ENCODE measurements at places on chromosomes 16 and 17. TPM values are rescaled to one million over a fixed set of nuclear protein-coding genes. Genes with fewer than 3 reads are reported as not detected.

TBC1D26 gene
- polyA plus RNA-seq = not detected

KRTAP4-3 gene
- polyA plus RNA-seq = not detected

ZSCAN10 gene
- not detected for polyA plus RNA-seq

KRT23 gene
- not detected for polyA plus RNA-seq

TNK1 gene
- 1.3 TPM for polyA plus RNA-seq

DRC3 gene
- polyA plus RNA-seq = not detected

KRTAP2-2 gene
- polyA plus RNA-seq = not detected

CCL16 gene
- polyA plus RNA-seq = not detected

DNA sequence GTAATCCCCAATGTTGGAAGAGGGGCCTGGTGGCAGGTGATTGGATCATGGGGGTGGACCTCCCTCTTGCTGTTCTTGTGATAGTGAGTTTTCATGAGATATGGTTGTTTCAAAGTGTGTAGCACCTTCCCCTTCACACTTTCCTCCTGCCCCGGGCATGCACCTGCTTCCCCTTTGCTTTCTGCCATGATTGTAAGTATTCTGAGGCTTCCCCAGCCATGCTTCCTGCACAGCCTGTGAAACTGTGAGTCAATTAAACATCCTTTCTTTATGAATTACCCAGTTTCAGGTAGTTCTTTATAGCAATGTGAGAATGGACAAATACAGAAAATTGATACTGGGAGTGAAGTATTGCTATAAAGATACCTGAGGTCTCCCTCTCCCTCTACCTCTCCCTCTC lies 29.4 kb downstream of the RNF112 start:
- DNase-seq = no peak

- peak; percentile 24 for DNase-seq
Observed at GRCh38 chr16:8572919-8573724, 17.2 kb downstream of the TMEM114 start.

GRCh38 chr17:14212401-14212800 lies 24.3 kb downstream of the CDRT15 start:
- DNase-seq = no peak

- no peak for DNase-seq
Observed at GRCh38 chr16:86850670-86851069, 272.3 kb downstream of the FOXL1 start.

DNA sequence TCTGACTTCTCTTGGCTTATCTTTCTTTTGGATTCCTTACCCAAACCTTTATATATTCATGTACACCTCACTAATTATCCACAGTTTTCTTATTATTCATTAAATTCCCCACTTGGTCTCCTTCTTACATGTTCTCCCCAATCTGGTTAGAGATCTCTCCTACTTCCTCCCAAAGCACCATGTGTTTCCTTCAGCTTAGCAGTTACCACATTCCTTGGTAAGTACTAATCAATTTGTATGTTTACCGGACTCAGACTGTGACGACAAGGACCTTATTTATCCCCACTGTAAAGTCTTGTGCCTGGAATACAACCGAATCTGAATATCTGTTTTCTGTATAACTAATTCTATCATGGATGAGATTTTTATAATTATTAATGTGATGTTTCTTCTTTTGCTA lies 389.5 kb downstream of the KCNJ2 start:
- no peak for DNase-seq

GRCh38 chr16:27547134-27547533 lies 2.6 kb downstream of the GTF3C1 start:
- DNase-seq = no peak

DNA sequence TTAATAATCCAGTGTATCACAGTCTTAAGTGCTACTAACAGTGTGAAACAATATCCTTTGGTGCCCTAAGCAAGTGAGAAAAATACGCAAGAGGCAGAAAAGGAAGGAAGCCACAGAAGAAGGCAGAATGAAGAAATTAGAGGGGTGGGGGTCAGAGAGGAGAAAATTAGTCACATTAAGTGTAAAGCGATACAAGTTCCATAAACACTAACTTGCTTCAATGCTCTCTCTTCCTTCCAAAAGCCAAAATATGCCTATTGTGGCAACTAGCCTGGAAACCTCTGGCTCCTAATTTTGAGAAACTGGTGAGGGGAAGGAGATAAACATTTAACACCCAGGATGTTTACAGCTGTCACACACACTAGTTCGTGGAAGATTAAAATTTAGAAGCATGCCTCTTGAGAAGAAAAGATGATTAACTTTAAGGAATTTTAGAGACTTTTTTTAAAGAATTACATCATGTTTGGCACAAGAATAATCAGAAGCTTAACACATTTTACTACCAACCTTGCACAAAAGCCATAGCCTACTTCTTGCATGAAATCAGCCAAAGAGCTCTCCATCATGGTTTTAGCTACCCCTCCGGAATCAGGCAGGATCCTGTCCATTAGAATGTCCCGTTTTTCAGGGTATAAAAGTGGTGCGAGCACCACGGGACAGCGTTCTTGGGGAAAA lies 44.7 kb downstream of the CNOT1 start:
- DNase-seq = no peak

DNA sequence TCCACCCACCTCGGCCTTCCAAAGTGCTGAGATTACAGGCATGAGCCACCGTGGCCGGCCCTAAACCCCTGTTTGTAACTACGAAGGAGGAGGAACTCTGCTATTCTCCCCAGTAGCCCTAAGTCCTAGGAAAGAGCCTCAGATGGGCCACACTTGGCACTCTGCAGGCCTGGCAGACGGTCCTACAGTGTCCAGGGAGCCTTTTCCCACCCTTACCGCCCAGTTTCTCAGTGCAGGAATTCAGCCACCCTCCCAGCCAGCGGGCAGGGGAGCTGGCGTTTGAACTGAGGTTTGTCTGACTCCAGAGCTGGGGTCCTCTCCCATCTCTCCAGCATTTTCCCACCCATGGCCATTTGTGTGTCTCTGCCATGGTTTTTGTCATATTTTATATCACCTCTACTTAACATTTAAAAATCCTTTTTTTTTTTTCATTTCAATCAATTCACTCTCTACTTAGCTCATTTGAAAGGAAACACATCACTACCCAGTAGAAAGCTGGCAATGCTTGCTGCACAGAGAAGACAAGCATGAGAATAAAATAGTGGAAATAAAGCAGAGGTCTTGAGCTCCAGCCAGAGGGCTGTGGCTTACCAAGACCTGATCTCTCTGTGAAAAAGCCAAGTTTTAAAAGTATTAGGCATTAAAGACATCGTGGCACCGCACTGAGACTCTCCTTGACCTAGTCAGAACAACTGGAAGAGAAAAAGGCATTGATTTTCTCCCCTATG lies 34.9 kb downstream of the BCO1 start:
- DNase-seq = no peak

- DNase-seq = no peak
Observed at GRCh38 chr17:59765038-59765437, 57.6 kb downstream of the VMP1 start.
